ENCODE measurements at places on chromosomes 11 and 22. TPM values are rescaled to one million over a fixed set of nuclear protein-coding genes. Genes with fewer than 3 reads are reported as not detected.

DNA sequence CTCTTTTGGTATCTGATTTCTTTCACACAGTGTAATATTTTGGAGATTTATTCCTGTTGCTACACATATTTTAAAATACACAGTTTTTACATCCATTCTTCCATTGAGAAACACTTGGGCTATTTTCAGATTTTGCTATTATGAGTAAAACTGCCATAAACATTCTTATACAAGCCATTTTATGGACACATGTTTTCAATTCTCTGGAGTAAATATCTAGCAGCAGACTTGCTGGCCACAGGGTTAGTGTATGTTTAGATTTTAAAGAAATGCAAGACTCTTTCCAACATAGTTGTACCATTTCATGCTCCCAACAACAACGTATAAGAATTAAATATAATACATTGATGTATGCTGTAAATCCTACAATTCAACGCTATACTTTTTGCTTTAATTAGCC, 360.8 kb upstream of the PITPNB start:
- peaks cover 13% of the 10 kb centered on the region for H3K4me1 ChIP-seq
- no peak overlapping the region for H3K4me3 ChIP-seq
- no peaks in the 10 kb centered on the region for H3K27me3 ChIP-seq
- no peaks in the 10 kb centered on the region for H3K36me3 ChIP-seq
- DNase-seq: no peak
- H3K27ac ChIP-seq: no peak overlapping the region

- H3K27ac ChIP-seq: no peak overlapping the region
- H3K4me1 ChIP-seq: peaks cover 5% of the 10 kb centered on the region
- DNase-seq: no peak
- peaks cover 13% of the 10 kb centered on the region for H3K27me3 ChIP-seq
Observed at GRCh38 chr22:30185129-30185528, 61.4 kb downstream of the LIF start.

DNA sequence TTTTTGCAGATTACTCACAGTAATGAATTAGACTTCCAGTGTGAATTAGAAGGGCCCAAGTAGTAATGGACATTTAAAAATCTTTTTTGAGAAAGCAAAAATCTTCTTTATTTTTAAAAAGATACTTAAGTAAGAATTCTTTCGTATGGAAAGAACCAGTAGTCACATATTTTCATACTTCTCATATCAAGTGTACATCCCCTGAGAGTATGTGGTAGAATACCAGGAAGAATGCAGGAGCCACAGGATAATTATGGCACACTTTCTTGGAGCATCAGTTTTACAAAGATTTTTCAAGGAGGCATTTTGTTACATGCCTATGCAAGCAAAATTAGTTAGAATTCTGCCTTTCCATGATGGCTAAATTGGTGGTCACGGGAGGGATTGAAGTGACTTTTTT, 28.1 kb downstream of the POLD3 start:
- no peak overlapping the region for H3K27ac ChIP-seq
- H3K4me1 ChIP-seq: no peaks in the 10 kb centered on the region
- H3K36me3 ChIP-seq: peaks cover 5% of the 10 kb centered on the region
- H3K27me3 ChIP-seq: no peaks in the 10 kb centered on the region
- no peak overlapping the region for H3K4me3 ChIP-seq
- no peak for DNase-seq

DNA sequence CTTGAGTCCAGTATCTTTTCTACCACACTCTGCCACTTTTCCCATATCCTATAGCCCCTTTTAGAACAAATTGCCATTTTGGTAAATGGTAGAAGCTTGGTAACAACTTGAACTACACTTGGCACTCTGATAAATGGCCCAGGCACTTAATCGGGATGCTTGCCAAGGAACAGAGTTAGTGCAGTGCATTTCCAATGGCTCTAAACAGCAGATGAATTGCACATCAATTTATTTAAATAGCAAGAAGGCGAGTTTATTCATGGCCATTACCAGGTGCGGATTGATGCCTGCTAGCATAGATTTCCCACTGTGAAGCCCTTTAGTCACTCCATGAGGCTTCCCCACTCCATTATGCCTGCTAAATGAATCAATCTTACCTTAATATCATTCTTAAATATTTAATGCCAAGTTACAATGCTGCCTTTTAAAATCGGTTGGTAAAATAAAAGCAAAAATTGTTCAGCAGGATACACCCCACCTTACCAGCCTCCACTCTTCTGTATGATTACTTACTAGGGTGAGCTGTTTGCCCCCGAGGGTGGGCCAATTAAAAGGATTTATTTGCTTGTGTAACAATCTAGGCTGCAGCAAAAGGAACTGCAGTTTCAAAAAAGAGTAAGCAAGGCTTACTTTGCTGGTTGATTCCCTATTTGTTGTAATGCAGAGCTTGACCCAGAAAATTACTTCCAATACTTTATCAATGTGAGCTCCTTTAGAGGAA, 136.0 kb upstream of the ARHGAP42 start:
- no peak overlapping the region for H3K27ac ChIP-seq
- no peaks in the 10 kb centered on the region for H3K4me1 ChIP-seq
- peaks cover 6% of the 10 kb centered on the region for H3K27me3 ChIP-seq
- H3K36me3 ChIP-seq: no peaks in the 10 kb centered on the region
- H3K4me3 ChIP-seq: no peak overlapping the region

DNA sequence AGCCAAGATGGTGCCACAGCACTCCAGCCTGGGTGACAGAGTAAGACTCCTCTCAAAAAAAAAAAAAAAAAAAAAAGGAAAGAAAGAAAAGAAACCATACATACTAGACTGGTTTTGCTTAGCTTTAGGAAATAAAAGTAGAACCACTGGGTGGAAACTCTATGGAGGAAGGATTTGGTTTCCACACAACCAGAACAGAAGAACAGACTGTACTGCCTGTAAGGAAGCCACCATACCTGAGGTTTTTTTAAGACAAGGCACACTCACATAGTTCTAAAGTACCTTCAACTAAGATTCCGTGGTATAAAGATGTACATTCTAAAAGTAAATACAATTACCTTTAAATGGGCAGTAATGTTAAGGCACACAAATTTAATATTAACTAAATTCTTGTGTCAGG, 58.6 kb downstream of the NUP98 start:
- no peak for DNase-seq
- no peaks in the 10 kb centered on the region for H3K27me3 ChIP-seq
- no peak overlapping the region for H3K27ac ChIP-seq
- no peak overlapping the region for H3K4me3 ChIP-seq

GRCh38 chr22:19746726-19747125, 13.9 kb upstream of the TBX1 start:
- no peaks in the 10 kb centered on the region for H3K36me3 ChIP-seq
- no peak for DNase-seq
- no peaks in the 10 kb centered on the region for H3K27me3 ChIP-seq
- H3K4me3 ChIP-seq: no peak overlapping the region
- H3K4me1 ChIP-seq: peaks cover 9% of the 10 kb centered on the region

DNA sequence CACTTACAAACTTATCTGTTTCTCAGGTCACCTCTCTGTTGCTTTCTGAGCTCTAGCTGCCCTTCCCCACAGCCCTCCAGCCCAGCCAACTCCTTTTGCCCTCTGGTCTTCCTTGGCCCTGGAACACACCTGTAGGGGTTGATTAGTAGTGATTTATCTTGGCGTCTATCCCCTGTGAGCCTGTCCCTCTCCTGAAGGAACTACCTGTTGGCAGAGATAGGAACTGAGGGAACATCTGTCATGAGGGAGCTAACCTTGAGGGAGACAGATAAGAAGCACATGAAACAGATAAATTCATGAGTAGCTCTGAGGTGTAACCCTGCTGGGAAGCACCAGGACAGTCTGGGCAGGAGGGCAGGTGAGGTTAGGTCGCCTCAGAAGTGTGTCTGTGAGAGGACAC, 38.9 kb downstream of the CABIN1 start:
- DNase-seq: no peak
- H3K4me3 ChIP-seq: no peak overlapping the region
- peaks cover 23% of the 10 kb centered on the region for H3K36me3 ChIP-seq
- no peaks in the 10 kb centered on the region for H3K4me1 ChIP-seq
- no peak overlapping the region for H3K27ac ChIP-seq

DNA sequence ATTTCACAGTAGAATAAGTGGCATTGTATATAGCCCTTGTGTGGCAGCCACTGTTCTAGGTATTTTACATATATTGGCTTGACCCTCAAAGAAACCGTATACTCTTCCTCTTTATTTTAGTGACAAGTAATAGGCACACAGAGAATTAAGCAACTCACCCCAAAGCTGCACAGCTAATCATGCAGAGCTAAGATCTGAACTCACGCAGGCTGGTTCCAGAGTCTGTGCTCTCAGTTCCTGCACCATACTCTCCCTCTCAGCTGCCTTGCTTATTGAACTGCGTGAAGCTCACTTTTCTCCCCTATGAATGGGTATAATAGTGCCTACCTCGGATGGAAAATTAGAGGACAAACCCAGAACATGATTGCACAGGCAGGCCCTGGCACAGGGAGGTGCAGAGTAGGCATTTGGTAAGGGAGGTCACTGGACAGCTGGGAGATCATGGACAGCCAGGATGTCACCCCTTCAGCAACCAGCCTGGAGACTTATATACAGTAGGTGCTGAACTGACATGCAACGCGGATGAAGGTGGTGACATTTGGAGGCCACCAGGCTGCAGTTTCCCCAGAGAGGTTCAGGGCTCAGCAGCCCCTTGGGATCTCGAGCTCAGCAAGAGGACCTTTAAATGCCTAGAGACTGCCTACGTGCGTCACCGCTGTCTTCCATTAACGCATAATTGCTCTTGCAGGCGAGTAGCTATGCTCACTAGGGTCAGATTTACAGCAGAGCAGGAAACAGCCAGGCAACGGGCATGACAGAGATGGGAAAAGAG, 78.4 kb upstream of the TP53I11 start:
- peaks cover 14% of the 10 kb centered on the region for H3K4me1 ChIP-seq
- H3K36me3 ChIP-seq: no peaks in the 10 kb centered on the region
- no peak overlapping the region for H3K4me3 ChIP-seq
- DNase-seq: no peak
- H3K27ac ChIP-seq: no peak overlapping the region

DNA sequence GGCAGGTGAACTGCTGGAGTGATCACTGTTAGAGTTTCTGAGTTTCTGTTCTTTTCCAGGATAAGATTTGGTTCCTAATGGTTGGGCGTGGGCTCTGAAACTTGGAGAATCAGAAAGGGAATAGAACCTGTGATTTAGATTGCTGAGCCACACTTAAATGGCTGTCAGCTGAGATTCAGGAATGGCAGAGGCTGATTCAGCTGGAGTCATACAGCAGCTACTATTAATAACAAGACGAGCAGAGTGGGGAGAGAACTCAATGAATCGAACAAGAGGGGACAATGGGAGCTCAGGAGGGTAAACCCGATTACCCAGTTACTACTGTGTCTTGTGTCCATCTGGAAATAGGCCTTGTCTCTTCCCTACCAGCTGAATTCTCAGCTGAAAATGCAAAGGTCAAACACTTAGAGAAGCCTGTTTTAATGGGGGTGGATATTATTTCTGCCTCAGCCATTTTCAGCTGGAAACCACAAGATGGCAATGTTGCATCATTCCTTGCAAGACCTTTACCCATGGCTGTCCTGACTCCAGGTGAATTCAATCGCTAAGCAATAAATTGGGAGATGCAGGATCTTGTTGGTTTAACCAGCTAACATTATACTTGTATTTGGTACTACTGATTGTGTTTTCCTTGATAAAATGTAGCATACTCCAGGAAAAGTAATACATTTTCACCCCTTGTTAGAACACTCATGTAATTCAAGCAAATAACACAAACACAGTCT, 104.5 kb upstream of the RAG2 start:
- H3K36me3 ChIP-seq: no peaks in the 10 kb centered on the region
- peak; percentile 62 for DNase-seq
- H3K27me3 ChIP-seq: peaks cover 1% of the 10 kb centered on the region
- no peak overlapping the region for H3K27ac ChIP-seq
- no peak overlapping the region for H3K4me3 ChIP-seq
- no peaks in the 10 kb centered on the region for H3K4me1 ChIP-seq

GRCh38 chr11:1919391-1920127, at the start of gene TNNT3:
TSS of gene TNNT3 (plus strand) at chr11:1919703. CDS start at chr11:1922875, 3,172 bp downstream.
- H3K4me1 ChIP-seq: no peaks in the 10 kb centered on the region
- no peak for DNase-seq
- no peaks in the 10 kb centered on the region for H3K36me3 ChIP-seq
- H3K27me3 ChIP-seq: no peaks in the 10 kb centered on the region

- H3K4me1 ChIP-seq: no peaks in the 10 kb centered on the region
- H3K4me3 ChIP-seq: no peak overlapping the region
- H3K27ac ChIP-seq: no peak overlapping the region
- DNase-seq: no peak
- no peaks in the 10 kb centered on the region for H3K36me3 ChIP-seq
- H3K27me3 ChIP-seq: peaks cover 4% of the 10 kb centered on the region
Observed at GRCh38 chr22:29400576-29400975, 12.2 kb upstream of the AP1B1 start.

DNA sequence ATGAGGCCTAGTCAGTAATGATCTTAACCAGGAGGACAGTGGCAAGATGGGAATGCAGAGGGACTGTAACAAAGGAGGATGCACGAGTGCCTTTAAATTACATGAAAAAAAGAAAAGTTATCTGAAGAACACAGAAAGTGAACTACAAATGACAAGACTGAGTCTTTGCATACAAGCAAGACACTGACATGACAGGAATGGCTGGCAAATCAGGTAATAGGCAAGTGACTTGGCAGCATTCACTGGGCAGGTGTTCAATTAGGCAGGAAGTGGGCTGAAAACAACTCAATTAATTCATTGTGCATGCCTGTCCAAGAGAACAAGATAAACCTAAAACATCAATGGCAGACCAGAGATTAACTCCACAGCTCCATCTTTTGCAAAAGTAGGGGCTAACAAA, 24.0 kb downstream of the SMCO4 start:
- H3K4me3 ChIP-seq: no peak overlapping the region
- no peaks in the 10 kb centered on the region for H3K36me3 ChIP-seq
- no peak overlapping the region for H3K27ac ChIP-seq

- H3K4me3 ChIP-seq: no peak within 1 kb of the TSS
- no peak within 1 kb of the TSS for H3K27ac ChIP-seq
- DNase-seq: no peak
- no peaks in the 10 kb centered on the region for H3K4me1 ChIP-seq
- no peaks in the 10 kb centered on the region for H3K36me3 ChIP-seq
Observed at GRCh38 chr22:25199731-25200520, at the start of gene CRYBB3. TSS of gene CRYBB3 (plus strand) at chr22:25199858. CDS start at chr22:25201397, 1,539 bp downstream.

DNA sequence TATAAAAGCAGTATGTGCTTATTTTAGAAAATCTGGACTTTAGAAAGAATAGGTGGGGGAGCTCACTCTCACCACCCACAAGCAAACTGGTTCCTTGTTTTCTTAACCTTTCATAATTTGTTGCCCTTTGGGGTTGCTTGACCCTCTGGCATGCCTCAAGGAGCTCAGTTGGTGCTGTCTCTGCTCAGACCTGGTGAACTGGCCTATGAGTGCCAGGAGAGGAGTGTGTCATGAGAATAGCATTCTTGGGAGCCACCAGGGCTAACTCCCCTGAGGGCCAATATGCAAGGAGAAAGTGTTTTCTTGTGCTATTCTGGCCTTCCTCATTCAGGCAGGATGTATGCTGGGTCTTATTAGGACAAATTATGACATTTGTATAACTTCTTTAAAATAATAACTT, 21.0 kb upstream of the AMOTL1 start:
- no peaks in the 10 kb centered on the region for H3K36me3 ChIP-seq
- H3K27ac ChIP-seq: no peak overlapping the region
- H3K27me3 ChIP-seq: no peaks in the 10 kb centered on the region
- H3K4me1 ChIP-seq: peaks cover 20% of the 10 kb centered on the region
- no peak overlapping the region for H3K4me3 ChIP-seq

Gene PKP3
- 0.27 TPM for total RNA-seq

Gene KCNE3
- total RNA-seq: 1.3 TPM

Gene KCNQ1
- total RNA-seq: 0.09 TPM

Gene OR4D5
- total RNA-seq: not detected

Gene MMP3
- total RNA-seq: not detected

Gene MS4A6E
- not detected for total RNA-seq

Gene F2
- total RNA-seq: not detected

Gene GUCY1A2
- 0.02 TPM for total RNA-seq

Gene SSH3
- 22.5 TPM for total RNA-seq

Gene ST14
- total RNA-seq: not detected
